ENCODE measurements at places on chromosomes 2 and 18. TPM values are rescaled to one million over a fixed set of nuclear protein-coding genes. Genes with fewer than 3 reads are reported as not detected.

The CHMP1B gene
- total RNA-seq, result 42.0 TPM

The SCYGR8 gene
- total RNA-seq, result not detected

The HS6ST1 gene
- 59.7 TPM for total RNA-seq

The IFIH1 gene
- 45.5 TPM for total RNA-seq

The TLX2 gene
- not detected for total RNA-seq

The CYP26B1 gene
- total RNA-seq, result 6.7 TPM

DNA sequence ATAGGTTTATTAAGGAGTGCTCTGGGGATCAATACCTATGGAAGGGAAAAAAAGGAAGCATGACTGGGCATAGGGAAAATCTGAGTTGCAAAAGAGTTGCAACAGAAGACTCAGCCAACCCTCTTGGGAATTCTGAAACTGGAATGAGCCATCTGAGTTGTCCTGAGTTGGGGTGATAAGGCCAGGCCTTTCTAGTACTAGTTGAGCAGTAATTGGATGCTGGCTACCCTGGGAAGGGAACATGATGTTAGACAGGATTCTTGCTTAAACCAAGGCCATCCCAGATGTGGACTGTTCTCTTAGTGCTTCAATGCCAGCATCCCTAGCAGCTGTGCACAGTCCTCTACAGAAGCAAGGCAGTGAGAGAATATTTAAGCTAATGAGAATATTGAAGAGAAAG, 348.8 kb upstream of the GULP1 start:
- no peaks in the 10 kb centered on the region for H3K27me3 ChIP-seq
- no peaks in the 10 kb centered on the region for H3K36me3 ChIP-seq
- no peaks in the 10 kb centered on the region for H3K4me1 ChIP-seq

GRCh38 chr2:197920592-197921201, 116.3 kb downstream of the PLCL1 start:
- no peak overlapping the region for H3K4me3 ChIP-seq
- no peak for DNase-seq
- no peaks in the 10 kb centered on the region for H3K36me3 ChIP-seq
- no peaks in the 10 kb centered on the region for H3K4me1 ChIP-seq

DNA sequence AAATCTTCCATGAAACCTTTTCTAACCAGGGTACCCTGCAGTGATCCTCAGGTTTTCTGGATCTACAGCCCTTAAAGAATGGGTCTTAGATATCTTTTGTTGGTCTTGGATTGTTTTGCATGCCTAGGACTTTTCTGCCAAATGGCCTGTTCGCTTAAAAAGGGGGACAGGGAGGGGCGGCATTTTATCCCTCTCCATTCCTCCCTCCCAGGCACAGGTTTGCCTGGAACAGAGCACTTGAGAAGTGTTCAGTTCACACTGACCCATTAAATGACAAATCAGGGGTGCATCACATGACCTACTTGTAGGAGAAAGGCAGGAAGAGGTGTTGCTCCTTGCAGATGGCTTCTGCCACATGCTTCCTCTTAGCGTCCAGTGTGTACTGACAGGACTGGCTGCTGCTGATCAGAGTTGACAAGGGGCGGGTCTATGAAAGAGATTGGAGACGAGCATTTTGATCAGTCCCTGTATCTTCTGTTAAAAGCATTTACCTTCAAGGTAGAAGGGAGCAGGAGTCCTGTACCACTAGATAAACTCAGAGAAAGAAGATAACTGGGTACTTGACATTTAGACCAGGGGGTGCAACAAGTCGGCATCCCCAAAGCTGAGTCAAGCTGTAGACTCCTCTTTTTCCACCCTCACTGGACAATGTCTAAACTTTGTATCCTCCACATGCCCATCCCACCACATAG, 8.4 kb downstream of the APOB start:
- H3K4me1 ChIP-seq, result no peaks in the 10 kb centered on the region
- H3K27ac ChIP-seq, result no peak overlapping the region
- H3K27me3 ChIP-seq, result no peaks in the 10 kb centered on the region
- no peaks in the 10 kb centered on the region for H3K36me3 ChIP-seq
